Stimulated activated CD4-positive, alpha-beta T cell treated with anti-CD3 and anti-CD28 coated beads, TNF-alpha, amount 100 ng/mL, for 24 hours (primary cell): ENCODE measurements at places on chromosomes 7 and 10.

DNA sequence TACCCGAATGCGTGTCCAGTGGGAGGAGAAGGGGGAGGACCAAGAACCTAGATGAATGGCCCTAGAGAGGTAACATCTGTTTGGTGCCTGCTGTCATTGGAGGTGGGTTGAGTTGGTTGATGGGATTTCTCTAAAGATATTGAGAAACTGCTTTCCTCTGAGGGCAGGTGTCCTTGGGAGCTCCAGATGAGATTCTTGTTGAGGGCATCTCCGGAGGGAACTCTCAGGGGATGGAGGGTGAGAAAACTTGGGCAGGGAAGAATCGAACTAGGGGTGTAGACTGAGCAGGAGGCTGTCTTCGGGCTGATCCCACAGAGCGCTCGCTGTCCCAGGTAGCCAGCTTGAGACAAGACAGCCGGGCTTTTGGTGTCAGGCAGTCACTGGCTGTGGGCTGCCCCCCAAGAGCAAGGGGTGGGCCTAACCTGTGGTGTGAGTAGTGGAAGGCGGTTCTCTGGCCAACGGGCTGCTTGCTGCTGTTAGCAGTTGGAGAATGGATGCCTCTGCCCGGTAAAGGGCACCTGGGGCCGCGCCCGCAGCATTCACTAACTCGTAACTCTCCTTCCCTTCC lies 3.7 kb downstream of the IRF5 start:
- DNase-seq = no peak

- no peak for DNase-seq
These were observed 1369.8 kb upstream of the LRRTM3 start for GRCh38 chr10:65556006-65556405.

DNA sequence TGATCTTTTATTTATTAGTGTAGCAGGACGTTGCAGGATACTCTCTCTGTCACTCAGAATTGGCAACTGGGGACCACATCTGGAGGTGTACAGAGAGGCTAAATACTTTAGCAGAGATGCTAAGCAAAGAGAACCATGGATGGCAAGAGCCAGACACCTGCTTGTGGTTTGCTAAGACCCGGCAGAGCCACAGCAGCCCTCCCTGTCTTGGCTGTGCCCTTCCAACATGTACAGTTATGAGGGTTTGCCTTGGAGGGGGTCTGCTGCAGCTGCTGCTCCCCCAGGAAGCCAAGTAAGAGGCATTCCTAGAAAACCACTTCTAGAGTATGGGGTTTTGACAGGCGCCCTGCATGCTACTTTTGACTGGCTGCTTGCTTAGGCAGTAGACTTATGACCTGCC lies 5.1 kb downstream of the NPVF start:
- DNase-seq = no peak

DNA sequence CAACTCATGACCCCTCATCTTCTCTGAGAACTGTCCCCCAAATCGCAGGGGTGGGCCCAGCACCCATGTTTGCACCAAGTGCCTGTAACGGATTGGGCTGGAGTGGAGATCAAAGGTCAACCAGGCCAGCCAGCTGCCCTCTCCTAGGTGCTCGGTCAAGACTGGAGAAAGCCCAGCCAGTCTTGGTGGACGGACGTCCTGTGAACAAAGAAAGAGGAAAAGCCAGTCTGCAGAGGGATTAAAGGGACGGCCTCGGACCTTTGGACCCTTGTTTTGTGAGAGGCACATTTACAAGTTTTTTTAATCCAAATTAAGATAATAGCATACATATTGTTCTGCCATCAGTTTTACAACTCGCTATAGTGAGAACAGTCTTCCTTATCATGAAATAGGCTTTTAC lies 31.7 kb upstream of the GALNTL5 start:
- no peak for DNase-seq

GRCh38 chr10:69817078-69817581 lies 15.4 kb downstream of the COL13A1 start:
- no peak for DNase-seq

DNA sequence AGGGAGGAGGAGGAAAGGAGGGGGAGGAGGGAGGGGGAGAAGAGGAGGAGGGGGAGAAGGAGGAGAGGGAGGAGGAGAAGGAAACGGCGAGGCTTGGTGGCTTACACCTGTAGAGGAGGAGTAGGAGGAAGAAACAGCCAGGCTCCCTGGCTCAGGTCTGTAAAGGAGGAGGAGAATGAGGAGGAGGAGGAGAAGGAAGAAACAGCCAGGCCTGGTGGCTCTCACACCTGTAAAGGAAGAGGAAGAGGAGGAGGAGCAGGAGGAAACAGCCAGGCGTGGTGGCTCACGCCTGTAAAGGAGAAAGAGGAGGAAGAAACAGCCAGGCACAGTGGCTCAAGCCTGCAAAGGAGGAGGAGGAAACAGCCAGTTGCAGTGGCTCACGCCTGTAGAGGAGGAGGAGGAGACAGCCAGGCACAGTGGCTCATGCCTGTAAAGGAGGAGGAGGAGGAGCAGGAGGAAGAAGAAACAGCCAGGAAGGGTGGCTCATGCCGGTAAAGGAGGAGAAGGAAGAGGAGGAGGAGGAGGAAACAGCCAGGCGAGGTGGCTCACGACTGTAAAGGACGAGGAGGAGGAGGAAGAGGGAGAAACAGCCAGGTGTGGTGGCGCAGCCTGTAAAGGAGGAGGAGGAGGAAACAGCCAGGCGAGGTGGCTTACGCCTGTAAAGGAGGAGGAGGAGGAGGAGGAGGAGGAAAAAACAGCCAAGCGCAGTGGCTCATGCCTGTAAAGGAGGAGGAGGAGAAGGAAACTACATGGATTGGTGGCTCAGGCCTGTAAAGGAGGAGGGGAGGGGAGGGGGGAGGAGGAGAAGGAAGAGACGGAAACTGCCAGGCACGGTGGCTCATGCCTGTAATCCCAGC lies 14.9 kb upstream of the CRCP start:
- DNase-seq = peak; percentile 18

DNA sequence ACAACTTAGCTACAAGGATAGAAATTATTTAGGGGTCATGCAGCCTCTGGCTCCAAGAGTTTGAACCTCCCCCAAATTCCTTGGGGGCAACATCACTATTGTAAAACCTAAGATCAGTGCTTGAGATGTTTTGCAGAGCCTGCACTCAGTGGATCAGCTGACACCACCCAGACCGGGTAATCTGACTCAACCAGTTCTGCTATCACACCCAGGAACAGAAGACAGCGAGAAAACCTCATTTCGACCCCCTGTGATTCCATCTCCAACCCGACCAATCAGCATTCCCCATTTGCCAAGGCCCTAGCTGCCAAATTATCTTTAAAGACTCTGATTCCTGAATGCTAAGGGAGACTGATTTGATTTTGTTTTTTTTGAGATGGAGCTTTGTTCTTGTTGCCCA lies 5.2 kb downstream of the TACR2 start:
- DNase-seq = no peak

DNA sequence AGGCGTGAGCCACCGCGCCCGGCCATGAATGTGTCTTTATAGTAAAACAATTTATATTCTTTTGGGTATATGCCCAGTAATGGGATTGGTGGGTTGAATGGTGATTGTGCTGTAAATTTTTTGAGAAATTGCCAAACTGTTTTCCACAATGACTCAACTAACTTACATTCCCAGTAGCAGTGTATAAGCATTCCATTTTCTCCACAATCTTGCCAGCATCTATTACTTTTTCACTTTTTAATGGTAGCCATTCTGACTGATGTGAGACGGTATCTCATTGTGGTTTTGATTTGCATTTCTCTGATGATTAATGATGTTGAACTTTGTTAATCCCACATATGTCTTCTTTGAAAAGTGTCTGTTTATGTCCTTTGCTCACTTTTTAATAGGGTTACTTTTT lies 1187.9 kb downstream of the XPNPEP1 start:
- DNase-seq = no peak

DNA sequence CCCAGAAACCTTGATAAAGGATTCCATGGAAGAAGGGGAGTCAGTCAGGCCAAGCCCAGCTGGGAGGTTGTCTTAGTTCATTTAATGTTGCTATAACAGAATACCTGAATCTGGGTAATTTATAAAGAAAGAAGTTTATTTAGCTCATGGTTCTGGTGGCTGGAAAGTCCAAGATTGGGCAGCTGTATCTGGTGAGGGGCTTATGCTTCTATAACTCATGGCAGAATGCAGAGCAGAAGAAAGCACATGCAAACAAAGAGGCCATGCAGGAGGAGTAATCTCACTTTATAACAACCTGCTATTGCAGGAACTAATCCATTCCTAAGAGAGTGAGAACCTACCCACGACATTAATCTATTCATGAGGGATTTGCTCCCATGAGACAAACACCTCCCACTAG lies 54.2 kb upstream of the ANKRD1 start:
- no peak for DNase-seq

GRCh38 chr7:2883101-2883500 lies 39.0 kb upstream of the GNA12 start:
- no peak for DNase-seq

GRCh38 chr7:156656598-156656997 lies 16.0 kb downstream of the RNF32 start:
- no peak for DNase-seq

DNA sequence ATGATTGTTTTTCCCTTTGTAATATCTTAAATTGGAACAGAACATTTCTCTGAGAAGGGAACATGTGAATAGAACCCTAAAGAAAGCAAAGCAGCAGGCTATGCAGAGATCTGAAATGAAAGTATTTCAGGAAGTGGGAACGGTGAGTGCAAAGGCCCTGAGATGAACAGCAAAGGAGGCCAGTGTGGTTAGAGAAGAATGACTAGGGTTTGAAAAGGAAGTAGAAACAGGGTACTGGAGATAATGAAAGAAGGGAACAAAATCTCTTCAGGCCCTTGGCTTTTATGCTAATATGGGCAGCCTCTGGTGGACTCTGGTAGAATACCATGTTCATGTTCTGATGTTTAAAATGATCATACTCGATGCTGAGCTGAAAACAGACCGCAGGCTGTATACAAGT lies 22.2 kb downstream of the ARHGAP21 start:
- DNase-seq = no peak

DNA sequence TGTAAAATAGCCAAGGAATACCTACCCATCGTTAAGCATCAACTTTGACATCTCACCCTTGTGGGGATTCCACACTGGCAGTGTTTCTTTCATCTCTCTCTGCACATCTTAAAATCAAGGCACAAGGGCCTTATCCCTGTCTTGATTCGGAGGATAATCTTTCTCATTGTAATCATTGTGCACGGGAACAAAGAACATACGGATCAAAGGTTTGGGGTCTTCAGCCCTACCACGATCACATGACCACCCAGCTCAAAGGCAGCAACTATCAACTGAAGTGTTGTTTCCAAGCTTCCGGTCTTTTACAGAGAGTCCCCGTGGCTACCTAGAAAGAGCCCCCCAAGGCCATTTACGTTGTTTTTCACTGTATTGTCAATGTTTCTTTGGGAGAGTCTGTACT lies 11.9 kb downstream of the FGFBP3 start:
- no peak for DNase-seq

DNA sequence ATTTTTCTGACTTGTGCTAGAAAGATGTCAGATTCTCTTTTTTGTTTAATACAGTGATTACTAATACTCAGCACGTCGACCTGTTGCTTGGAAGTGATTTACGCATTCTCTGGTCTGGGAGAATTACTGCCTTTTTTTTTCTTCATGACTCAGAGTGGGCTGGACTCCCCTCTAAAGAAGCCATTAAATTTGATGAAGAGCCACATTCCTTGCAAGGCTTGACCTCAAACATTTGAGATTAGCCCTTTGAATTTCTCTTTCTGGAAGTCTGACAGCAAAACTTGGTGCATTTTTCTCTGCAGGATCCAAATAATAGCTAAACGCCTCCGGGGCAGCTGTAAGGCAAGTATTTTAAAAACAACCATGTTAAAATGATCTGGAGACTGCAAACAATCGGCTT lies 171.6 kb downstream of the GALNT17 start:
- no peak for DNase-seq

DNA sequence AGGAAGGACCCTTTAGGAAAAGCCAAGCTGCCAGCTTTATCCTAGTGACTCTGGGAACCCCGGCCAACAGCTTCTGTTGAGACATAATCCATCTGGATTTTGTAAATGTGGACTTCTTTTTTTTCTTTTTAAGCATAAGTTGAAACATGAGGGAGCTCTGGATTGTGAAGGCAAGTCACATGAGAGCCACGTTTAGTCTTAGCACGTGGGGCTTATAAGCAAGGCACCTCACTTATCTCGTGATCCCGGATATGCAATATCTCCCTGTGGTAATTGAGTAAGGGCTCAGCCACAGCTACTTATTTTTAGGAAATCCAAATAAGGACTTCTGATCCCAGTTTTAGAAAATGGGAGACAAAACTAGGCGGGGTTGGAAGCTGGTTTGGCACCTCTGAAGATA lies 111.2 kb upstream of the PTN start:
- no peak for DNase-seq

DNA sequence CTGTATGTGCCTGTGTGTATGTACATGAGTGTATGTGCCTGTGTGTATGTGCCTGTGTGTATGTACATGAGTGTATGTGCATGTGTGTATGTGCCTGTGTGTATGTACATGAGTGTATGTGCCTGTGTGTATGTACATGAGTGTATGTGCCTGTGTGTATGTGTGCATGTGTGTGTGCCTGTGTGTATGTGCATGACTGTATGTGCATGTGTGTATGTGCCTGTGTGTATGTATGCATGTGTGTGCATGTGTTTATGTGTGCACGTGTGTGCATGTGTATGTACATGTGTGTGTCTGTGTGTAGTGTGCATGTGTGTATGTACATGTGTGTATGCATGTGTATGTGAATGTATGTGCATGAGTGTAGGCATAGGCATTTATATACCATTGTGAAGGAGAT lies 274.8 kb downstream of the ADARB2 start:
- no peak for DNase-seq

DNA sequence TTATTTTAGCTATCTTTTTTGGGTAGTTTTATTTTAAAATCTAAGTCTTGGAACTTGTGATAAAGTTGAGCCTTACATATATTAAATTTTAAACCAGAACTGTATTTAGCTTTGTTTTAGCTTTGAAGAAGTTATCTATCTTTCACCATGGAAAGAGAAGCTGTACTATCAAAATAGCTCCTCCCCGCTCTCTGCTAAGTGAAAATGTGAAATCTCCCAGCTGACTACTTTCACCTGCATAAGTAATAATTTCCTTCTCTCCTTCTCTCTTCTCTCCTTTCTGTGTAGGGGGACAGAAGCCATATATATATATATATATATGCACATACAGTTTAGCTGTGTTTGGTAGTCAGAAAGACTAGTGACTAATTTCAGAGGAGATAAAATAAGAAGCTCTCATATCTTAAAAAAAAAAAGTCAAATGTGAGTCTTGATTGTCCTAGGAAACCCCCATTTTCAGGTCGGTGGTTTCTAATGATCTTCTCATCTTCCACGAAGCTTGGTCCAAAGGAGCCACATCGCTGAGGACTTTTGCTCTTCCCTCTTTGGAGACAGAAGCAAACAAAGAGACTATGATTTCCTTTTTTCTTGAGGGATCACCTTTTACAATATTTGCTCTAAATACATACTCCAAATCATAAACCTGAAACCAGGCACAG lies 30.6 kb upstream of the GDI2 start:
- no peak for DNase-seq

- peak; percentile 6 for DNase-seq
These were observed 52.8 kb downstream of the C10orf105 start for GRCh38 chr10:71666639-71667386.

DNA sequence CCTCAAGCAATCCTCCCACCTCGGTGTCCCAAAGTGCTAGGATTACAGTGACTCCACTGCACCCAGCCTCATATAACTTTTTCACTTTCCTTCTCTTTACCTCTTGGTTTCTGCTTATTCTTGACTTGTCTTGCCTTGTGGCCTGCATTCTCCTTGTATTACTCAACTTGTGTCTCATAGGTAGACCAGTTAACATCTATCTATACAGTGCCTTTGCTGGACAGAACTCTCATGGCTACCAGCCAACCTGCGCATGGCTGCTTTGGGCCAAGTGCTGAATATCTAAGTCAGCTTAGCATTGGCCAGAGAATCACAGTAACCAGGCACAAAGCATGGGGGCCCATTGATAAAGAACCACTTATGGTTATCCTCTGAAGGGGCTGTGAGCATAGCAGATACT lies 42.6 kb upstream of the ZNRF2 start:
- no peak for DNase-seq
